Fibroblast of lung (primary cell): ENCODE measurements at places on chromosomes 4 and X. TPM values are rescaled to one million over a fixed set of nuclear protein-coding genes. Genes with fewer than 3 reads are reported as not detected.

GRCh38 chr4:123659730-123660129 is 263.1 kb downstream of the SPRY1 start:
- no peak overlapping the region for H3K4me3 ChIP-seq
- H3K4me1 ChIP-seq: no peaks in the 10 kb centered on the region
- peak; percentile 42 for DNase-seq
- no peaks in the 10 kb centered on the region for H3K27me3 ChIP-seq
- no peak overlapping the region for H3K27ac ChIP-seq
- H3K36me3 ChIP-seq: no peaks in the 10 kb centered on the region

DNA sequence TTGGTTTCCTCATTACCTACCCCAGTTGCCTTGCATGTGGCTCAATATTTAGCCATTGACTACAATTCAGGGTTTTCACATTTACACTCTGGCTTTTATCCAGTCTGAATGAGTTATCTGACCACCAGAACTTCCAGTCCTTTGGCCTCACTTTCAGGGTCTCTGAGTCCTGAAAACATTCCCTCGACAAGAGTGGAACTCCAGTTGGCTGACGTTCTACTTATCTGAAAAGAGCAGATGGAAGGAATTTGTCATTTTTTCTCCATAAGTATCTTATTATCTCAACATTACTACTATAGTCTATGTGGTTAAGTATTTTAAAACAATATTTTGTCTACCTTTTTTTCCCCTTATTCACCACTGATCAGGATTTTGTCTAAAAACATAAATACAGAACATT is 5.2 kb upstream of the CASP6 start:
- no peak overlapping the region for H3K27ac ChIP-seq
- no peaks in the 10 kb centered on the region for H3K27me3 ChIP-seq
- no peak overlapping the region for H3K4me3 ChIP-seq
- H3K4me1 ChIP-seq: no peaks in the 10 kb centered on the region
- peaks cover under 1% of the 10 kb centered on the region for H3K36me3 ChIP-seq

The UBE2D3 gene
- total RNA-seq: 397 and 403 TPM in 2 replicates

DNA sequence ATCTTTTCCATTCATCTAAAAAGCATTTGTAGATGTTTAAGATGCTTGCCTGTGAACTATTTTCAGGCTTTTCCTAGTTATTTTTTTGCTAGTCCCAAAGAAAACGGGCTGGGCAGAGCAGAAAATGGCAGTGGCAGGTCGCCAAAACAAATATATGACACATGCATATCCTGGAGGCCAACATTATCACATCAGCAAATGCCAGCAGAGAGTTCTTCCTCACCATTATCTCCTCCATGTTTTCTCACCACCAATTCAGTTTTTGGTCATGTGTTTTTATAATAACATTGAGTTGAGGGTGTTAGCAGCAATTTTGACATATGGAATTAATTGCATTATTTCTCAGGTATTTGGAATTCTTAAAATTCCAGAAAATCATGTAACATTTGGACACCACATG is 97.9 kb upstream of the EOLA2 start:
- H3K4me1 ChIP-seq: peaks cover 6% of the 10 kb centered on the region
- H3K27me3 ChIP-seq: no peaks in the 10 kb centered on the region
- peak; percentile 65 for DNase-seq
- H3K36me3 ChIP-seq: no peaks in the 10 kb centered on the region
- no peak overlapping the region for H3K4me3 ChIP-seq

GRCh38 chrX:45758319-45758718 is 557.6 kb upstream of the DIPK2B start:
- H3K27me3 ChIP-seq: no peaks in the 10 kb centered on the region
- peaks cover 20% of the 10 kb centered on the region for H3K4me1 ChIP-seq
- peak overlapping the region; percentile 85 for H3K27ac ChIP-seq
- peak; percentile 96 for DNase-seq
- H3K4me3 ChIP-seq: no peak overlapping the region

The CT45A2 gene
- not detected in 2 replicates for total RNA-seq

GRCh38 chrX:19804151-19804550 is 83.2 kb downstream of the SH3KBP1 start:
- no peak overlapping the region for H3K4me3 ChIP-seq
- H3K36me3 ChIP-seq: no peaks in the 10 kb centered on the region
- no peak overlapping the region for H3K27ac ChIP-seq
- no peaks in the 10 kb centered on the region for H3K27me3 ChIP-seq
- peaks cover 3% of the 10 kb centered on the region for H3K4me1 ChIP-seq
- DNase-seq: no peak

DNA sequence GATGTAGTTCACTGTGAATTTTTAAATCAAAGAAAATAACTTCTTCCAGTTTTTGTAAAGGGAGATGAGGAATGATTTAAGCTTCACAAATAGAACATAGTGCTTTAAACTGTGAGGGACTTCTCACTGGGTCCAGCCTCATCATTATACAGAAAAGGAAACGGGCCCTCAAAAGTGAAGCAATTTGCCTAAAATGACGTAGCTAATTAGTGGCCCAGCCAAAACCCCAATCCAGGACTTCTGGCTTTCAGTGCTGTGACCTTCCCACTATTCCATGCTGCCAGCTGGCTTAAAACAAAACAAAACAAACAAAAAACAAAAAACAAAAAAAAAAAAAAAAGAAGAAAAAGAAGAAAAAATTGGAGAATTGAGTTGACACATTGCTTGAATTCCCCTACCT is 45.0 kb upstream of the STOX2 start:
- DNase-seq: no peak
- H3K4me1 ChIP-seq: no peaks in the 10 kb centered on the region
- H3K4me3 ChIP-seq: no peak overlapping the region

DNA sequence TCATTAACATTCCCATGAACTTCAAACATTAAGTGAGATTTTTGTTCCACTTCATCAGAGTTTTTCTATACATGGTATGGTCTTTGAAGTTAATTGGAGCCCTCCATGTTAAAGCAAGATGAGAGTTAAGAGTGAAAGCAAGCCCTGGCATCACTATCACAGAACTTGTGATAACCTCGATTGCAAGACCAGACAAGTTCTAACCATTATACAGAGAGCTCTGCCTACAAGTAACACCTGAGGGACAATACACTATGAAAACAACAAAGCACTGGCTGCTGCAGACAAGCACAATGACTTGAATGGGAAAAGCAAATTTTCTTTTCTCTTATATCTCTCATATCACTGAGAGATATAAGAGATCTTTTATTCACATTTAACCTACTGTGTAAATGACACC is 126.6 kb upstream of the GYPA start:
- H3K27me3 ChIP-seq: no peaks in the 10 kb centered on the region
- H3K4me3 ChIP-seq: no peak overlapping the region
- no peak overlapping the region for H3K27ac ChIP-seq
- no peaks in the 10 kb centered on the region for H3K4me1 ChIP-seq
- H3K36me3 ChIP-seq: no peaks in the 10 kb centered on the region

DNA sequence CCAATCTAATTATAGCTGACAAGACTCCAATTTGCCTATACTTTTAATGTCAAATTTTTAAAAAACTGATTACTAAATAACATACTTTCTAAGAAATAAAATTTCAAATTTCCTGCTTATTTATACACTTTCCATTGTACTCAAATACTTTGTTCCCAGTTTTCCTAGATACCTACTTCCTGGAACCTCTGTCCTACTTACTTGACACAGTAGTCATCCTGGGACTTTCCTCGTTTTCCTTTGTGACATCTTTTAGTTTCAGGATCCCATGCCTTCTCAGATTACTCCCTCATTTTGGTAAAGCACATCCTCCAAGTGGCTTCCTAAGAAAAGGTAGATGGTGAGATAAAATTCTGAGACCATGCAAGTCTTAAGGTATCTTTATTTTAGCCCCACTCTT is 13.3 kb upstream of the FAM184B start:
- DNase-seq: no peak
- H3K27me3 ChIP-seq: no peaks in the 10 kb centered on the region
- H3K36me3 ChIP-seq: no peaks in the 10 kb centered on the region
- no peaks in the 10 kb centered on the region for H3K4me1 ChIP-seq
- H3K27ac ChIP-seq: no peak overlapping the region

The OTUD6A gene
- total RNA-seq: not detected in 2 replicates

DNA sequence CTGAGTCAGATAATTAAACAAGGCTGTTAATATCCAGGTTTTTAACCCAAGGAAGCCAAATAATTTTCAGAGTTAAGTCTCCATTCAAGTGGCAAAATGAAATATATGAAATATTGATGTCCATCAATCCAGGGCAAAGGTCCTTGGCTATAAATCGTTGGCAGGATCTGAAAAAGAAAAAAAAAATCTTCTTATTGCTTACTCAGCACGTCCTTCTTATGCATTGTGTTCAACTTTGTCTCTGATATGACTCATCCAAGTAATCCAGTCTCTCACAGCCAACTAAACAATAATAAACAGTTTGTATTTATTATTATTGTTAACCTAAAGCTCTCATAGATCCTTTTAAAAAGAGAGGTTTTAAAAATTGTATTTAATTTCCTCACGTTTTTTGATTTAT is 851.2 kb downstream of the ADGRL3 start:
- no peaks in the 10 kb centered on the region for H3K36me3 ChIP-seq
- H3K4me1 ChIP-seq: no peaks in the 10 kb centered on the region
- no peaks in the 10 kb centered on the region for H3K27me3 ChIP-seq
- no peak overlapping the region for H3K27ac ChIP-seq
- H3K4me3 ChIP-seq: no peak overlapping the region

DNA sequence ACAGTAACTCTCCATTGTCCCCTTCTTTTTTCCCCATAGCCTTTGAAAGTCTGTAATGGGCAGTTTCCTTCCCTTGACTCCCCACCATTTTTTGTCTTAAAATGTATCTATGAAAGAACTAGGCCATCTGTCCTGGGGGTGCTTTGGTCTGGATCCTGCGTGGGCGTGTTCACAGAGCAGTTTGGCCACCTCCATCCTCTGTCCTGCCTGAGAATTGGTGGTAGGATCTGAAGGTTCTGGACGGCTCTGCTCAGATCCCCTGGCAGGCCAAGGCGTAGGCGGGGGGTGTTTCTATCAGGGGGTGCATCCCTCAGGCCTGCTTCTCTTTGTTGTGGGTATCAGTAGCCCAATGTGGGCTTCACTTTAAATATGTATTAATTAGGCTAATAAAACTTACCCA is 107.1 kb downstream of the FAM193A start:
- DNase-seq: no peak
- no peaks in the 10 kb centered on the region for H3K4me1 ChIP-seq
- no peak overlapping the region for H3K27ac ChIP-seq

DNA sequence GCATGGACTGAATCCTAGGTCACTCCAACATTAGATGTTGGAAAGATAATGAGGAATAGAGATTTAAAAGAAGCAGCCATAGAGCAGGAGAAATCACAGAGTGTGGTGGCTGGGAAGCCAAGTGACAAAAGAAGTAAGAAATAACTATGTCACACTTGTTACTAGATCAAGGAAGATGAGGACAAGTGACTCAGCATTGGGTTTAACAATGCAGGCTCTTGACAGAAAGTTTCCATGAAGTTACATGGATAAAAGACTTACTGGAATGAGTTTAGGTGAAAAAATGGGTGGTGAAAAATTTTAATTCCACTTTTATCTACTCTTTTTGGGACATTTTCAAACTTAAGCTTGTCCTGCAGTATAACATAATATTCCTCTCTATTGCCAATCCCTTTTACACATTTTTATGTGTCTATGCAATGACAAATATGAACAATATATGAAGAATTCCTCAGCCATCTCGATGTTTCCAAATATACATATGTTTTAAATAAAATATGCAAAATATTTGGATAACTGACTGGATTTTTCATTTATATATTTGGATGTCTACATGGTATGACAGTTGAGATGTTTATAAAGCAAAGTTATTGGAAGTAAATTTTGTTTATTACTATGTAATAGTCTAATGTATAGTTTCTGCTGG is 462.6 kb downstream of the IL15 start:
- H3K36me3 ChIP-seq: no peaks in the 10 kb centered on the region
- no peak overlapping the region for H3K27ac ChIP-seq
- no peaks in the 10 kb centered on the region for H3K27me3 ChIP-seq
- peak; percentile 38 for DNase-seq
- H3K4me1 ChIP-seq: peaks cover 2% of the 10 kb centered on the region
- no peak overlapping the region for H3K4me3 ChIP-seq

The SPATA4 gene
- 0.26 and 0.66 TPM in 2 replicates for total RNA-seq

The HAUS7 gene
- total RNA-seq: 7.3 and 10.5 TPM in 2 replicates

- H3K27ac ChIP-seq: no peak overlapping the region
- H3K4me3 ChIP-seq: no peak overlapping the region
- DNase-seq: no peak
- H3K36me3 ChIP-seq: no peaks in the 10 kb centered on the region
- H3K4me1 ChIP-seq: no peaks in the 10 kb centered on the region
- no peaks in the 10 kb centered on the region for H3K27me3 ChIP-seq
Measured at GRCh38 chr4:141786946-141787345, 150.6 kb downstream of the IL15 start.

The STAP1 gene
- not detected in 2 replicates for total RNA-seq

- peak; percentile 3 for DNase-seq
- H3K27ac ChIP-seq: peak overlapping the region; percentile 80
- peaks cover 10% of the 10 kb centered on the region for H3K4me1 ChIP-seq
- H3K27me3 ChIP-seq: no peaks in the 10 kb centered on the region
- no peak overlapping the region for H3K4me3 ChIP-seq
Measured at GRCh38 chrX:45667666-45668065, 467.0 kb upstream of the DIPK2B start.

The WNK3 gene
- 0.17 and 0.51 TPM in 2 replicates for total RNA-seq

The UBL4A gene
- 39.5 and 42.8 TPM in 2 replicates for total RNA-seq

The RADX gene
- 0.77 and 1.7 TPM in 2 replicates for total RNA-seq

DNA sequence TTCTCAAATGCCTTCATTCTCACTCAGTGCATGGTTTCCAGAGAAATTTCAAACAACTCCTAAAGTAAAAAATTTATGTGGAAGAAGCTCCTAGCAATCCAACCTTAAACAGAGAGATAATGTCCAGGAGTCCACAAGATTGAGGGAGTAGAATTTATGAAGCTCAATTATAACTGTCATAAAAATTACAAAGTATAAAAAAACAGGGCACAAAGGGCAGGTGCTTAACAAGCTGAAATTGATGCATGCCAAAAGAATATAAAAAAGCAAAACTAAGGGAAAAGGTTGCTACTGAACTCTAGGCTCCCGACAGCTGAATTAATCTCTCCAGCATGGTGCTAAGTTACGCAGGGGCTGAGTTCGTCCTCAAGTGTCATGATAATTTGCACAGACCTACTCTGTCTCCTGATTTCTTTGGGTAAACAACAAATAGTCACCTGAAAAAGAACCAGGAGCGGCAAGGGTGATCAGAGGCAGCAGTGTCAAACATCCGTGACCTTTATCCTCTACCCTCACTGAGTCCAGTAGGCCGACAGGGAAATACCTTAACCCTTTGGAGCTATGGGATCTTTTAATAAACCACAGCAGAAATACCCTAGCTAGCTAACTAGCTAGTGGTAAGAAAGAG is 47.2 kb upstream of the RELL1 start:
- no peaks in the 10 kb centered on the region for H3K4me1 ChIP-seq
- no peak for DNase-seq
- no peaks in the 10 kb centered on the region for H3K36me3 ChIP-seq
- H3K27me3 ChIP-seq: no peaks in the 10 kb centered on the region

The CENPVL2 gene
- total RNA-seq: not detected in 2 replicates

The PDE5A gene
- total RNA-seq: 383 and 832 TPM in 2 replicates

GRCh38 chrX:115535844-115536243 is 25.1 kb upstream of the PLS3 start:
- no peak overlapping the region for H3K4me3 ChIP-seq
- H3K27ac ChIP-seq: no peak overlapping the region
- H3K4me1 ChIP-seq: no peaks in the 10 kb centered on the region
- no peaks in the 10 kb centered on the region for H3K36me3 ChIP-seq
- no peak for DNase-seq
- no peaks in the 10 kb centered on the region for H3K27me3 ChIP-seq
